ENCODE measurements at places on chromosomes 13 and 19. TPM values are rescaled to one million over a fixed set of nuclear protein-coding genes. Genes with fewer than 3 reads are reported as not detected.

The CERS4 gene
- 26.4 TPM for total RNA-seq

DNA sequence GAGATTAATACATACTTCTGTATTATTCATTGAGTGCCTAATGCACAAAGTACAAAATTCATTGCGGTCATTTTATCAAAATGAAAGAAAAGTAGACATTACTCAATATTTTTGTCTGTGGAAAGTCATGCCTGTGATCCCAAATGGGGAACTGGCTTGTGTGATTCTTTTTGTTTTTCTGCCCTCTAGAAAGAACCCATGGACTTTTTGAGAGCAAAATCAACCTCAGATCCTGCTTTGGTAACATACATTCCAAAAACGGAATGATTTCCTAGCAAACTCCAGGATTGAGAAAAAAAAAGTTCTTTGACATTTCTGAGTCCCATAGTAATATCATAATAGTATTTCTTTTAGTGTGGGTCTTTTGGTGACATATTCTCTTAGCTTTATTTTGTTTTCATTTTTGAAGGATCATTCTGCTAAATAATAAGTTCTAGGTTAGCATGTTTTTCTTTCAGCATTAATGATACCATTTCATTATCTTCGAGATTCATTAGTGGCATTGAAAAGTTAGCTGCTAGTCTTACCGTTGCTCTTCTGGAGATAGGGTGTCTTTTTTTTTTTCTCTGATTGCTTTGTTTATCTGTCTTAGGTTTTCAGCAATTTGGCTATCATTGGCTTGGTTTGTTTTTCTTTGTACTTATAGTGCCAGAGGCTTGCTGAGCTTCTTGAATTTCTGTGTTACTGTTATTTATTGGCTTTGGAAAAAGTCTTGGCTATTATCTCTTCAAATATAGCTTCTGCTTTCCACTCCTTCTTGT, 102.4 kb upstream of the CSNK1A1L start:
- no peak for DNase-seq

The GAPDHS gene
- 3.2 TPM for total RNA-seq

DNA sequence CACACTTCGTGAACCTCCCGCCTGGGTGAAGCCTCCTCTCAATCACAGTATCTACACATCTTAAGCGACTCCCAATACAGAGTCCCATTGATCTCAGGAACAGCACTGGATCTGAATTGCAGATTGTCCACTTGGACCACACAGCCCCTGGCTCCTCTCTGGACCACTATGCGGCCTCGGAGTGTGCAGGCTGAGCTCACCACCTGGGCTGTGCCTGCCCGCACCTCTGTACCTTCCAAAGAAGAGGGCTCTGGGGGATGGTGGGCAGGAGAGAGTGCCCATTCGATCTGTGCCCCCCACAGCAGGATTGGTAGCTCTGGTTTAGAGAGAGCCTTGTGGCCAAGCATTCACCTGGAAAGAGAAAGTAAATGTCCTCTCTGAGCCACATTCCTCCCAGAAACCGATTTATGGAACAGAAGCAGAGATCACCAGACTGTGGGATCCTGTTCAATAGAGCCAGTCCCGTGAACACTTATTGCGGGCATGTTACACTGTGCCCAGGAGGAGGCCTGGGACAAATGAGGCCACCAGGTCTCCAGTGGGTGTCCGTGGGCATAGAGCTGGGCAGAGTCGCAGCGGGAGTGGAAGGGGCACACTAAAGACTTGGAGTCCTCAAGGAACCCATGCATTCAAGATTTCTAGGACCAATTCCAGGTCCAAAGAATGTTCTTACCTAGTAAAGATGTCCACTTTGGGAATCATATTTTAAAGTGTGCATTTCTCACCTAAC, 141.6 kb upstream of the SOX1 start:
- no peak for DNase-seq

- no peak for DNase-seq
Measured at GRCh38 chr13:73715114-73715910, 418.9 kb downstream of the KLF12 start.

DNA sequence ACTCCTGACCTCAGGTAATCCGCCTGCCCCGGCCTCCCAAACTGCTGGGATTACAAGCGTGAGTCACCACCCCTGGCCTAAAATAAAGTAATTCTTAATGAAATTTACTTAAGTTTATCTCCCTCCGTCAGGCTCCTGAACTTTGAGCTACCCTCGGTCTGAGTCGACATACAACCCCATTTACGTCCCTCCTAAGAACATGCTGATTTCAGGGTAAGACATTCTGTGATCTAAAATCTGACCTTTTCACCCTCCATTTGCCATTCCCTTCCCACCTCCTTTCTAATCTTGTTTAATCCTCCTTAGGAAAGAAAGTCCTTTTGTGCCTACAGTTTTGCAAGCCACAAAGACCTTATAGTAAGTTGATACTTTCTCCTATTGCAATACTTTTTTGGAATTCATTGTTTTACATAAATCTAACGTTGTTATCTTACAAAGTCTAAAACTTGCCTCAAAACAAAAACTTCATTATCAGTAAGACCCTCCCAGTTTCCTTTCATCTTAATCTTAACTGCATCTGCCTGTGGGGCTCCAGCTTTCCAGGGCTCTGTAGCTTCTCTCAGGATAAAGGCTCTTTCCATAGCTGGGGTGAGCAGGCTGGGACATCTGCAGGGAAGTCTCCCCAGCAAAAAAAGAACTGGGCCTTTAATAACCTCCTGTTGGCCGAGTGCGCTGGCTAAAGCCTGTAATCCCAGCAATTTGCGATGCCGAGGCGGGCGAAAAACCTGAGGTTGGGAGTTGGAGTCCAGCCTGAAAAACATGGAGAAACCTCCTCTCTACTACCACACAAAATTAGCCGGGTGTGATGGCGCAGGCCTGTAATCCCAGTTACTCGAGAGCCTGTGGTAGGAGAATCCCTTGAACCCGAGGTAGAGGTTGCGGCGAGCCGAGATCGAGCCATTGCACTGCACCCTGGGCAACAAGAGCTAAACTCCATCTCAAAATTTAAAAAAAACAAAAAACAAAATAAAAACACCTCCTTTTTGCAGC, 143.1 kb downstream of the ZNF737 start:
- no peak for DNase-seq

The ZNF69 gene
- 1.5 TPM for total RNA-seq

GRCh38 chr19:7792281-7792680, 29.2 kb downstream of the CLEC4M start:
- no peak for DNase-seq

The KLC3 gene
- total RNA-seq: 1.3 TPM

DNA sequence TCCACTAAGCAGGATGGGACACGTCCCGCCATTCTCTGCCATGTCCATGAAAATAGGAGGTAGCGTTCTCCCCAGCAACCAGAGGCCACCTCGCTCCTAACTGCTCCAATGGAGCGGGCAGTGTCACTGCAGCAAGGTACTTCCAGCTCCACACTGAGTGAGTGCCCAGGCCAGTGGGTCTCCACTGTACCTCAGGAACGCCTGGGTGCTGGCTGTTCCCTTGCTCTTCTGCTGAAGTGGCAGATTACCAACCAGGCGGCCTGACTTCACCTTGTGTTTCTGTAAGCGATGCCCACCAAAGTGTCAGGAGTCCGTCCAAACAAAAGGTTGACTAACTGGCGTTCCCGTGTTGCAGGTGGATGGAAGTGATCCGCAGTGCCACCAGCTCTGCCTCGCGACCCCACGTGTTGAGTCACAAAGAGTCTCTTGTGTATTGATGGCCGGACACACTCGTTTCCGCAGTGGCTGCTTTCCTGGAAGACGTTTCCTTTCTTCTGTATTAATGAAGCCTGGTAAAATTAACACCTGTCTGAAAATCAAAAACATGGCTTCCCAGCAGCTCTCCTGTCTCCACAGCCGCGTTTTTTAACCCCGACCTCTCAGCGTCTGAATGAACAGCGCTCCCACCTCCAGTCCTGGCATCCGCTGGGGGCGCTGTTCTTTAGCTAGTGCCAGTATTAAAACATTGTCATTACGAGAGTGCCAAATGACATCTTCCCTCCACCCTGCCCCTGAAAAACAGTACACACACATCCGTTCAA, 128.8 kb downstream of the STK24 start:
- peak; percentile 79 for DNase-seq

The ZNF229 gene
- total RNA-seq: 0.29 TPM

DNA sequence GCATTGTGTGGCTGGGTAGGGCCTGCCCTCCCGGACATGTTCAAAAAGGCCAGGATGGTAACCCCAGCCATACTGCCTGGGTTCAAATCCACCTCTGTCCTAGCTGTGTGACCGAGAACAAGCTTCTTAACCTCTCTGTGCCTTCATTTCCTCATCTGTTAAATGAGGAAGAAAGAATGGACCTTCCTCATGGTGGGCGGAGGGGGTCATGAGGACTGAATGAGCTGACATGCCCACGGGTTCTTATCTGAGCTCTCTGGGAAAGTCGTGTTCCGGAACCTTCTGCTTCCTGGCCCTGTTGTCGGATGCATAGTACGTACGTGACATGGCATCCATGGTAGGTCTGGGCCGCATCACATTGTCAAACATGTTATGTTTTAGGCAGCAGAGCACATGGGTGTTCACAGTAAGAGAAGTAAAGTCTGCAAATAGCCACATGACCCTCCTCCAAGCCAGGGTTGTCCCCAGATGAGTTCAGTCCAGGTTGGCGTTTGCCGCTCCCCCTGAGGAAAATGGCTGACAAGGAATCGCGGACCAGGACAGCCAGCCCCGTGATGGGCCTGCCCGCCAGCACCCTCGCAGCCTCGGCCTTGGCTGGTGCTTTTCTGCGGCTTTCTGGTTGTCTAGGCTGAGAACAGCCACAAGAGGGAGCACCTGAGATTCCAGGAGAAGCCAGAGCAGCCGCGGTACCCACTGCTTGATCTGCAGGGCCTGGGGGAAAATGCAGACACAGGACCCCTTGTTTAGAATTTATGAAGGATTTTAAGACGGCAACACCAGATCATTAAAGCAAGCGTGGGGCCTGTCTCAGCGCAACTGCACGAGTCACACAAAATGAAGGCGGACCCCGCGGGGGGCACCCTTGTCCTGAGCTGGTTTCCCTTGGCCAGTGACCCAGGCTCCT, 2.4 kb upstream of the NTN5 start:
- DNase-seq: peak; percentile 95

The TYROBP gene
- not detected for total RNA-seq

- DNase-seq: no peak
Measured at GRCh38 chr19:29491491-29491890, 34.3 kb upstream of the VSTM2B start.

DNA sequence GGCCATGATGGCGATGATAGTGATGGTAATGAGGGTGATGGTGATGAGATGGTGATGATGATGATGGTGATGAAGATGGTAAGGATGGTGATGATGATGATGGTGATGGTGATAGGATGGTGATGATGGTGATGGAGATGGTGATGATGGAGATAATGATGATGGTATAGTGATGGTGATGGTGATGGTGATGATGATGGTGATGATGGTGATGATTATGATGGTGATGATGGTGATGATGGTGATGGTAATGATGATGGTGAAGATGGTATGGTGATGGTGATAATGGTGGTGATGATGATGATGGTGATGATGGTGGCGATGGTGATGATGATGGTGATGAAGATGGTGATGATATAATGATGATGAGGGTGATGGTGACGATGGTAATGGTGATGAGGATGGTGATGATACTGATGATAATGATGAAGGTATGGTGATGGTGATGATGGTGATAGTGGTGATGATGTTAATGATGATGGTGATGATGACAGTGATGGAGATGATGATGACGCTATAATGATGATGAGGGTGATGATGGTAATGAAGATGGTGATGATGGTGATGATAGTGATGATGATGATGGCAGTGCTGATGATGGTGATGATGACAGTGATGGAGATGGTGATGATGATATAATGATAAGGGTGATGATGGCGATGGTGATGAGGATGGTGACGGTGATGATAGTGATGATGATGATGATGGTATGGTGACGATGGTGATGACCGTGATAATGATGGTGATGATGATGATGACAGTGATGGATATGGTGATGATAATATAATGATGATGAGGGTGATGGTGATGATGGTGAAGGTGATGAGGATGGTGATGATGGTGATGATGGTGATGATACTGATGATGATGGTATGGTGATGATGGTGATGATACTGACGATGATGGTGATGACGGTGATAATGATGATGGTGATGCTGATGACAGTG, 37.5 kb downstream of the ZNF557 start:
- DNase-seq: no peak

- no peak for DNase-seq
Measured at GRCh38 chr13:21594715-21595545, 9.0 kb downstream of the MICU2 start.

GRCh38 chr13:30711375-30711774, 24.0 kb upstream of the ALOX5AP start:
- no peak for DNase-seq

DNA sequence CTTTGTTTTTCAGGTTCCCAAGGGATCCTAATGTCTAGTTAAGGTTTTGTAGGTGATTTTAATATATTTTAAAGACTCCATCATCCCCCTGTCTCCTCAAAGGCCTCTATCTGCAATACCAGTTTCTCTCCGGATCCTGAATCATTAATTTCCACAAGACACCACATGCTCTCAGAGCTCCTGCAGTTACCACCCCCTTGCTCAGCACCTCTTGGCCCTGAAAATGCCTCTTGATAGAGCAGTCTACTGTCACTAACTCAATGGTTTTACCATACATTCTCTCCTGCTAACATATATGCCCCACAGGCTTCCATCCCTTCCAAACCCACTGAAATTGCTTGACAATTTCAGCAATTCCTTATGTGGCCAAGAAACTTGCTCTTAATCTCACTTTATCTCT, 1.9 kb upstream of the PEG3 start:
- no peak for DNase-seq

DNA sequence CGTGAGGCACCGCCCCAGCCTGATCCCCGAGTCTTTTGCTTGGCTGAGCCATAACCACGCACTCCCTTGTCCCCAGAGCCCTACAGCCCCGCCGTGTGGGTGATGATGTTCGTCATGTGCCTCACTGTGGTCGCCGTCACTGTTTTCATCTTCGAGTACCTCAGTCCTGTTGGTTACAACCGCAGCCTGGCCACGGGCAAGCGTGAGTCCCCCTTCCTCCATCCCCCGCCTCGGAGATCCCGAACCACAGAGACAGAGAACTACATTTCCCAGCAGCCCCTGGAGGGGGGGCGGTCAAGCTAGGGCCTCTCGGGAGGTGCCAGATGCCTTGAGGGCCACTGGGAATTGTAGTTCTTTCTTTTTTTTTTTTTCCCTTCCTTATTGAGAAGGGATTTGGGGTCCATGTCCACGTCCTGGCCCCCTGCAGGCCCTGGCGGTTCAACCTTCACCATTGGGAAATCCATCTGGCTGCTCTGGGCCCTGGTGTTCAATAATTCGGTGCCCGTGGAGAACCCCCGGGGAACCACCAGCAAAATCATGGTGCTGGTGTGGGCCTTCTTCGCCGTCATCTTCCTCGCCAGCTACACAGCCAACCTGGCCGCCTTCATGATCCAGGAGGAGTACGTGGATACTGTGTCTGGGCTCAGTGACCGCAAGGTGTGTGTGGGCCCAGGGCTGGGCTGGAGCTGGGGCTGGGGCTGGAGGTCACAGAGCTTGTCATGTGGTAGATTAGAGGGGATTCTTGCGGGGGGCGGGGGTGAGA, 25.9 kb downstream of the GRIN2D start:
- peak; percentile 84 for DNase-seq

- DNase-seq: no peak
Measured at GRCh38 chr13:109862627-109863026, 76.2 kb upstream of the IRS2 start.

The KIR2DL3 gene
- not detected for total RNA-seq

- no peak for DNase-seq
Measured at GRCh38 chr13:28413999-28414398, 80.9 kb downstream of the FLT1 start.

The NXNL1 gene
- total RNA-seq: not detected

GRCh38 chr13:97586941-97587340, 153.0 kb downstream of the RAP2A start:
- no peak for DNase-seq
